Stimulated activated CD4-positive, alpha-beta T cell treated with anti-CD3 and anti-CD28 coated beads, Interleukin-15, amount 100 ng/mL, for 1 hour (primary cell): ENCODE measurements at places on chromosomes 1 and 21.

- no peak for DNase-seq
Measured at GRCh38 chr1:243343970-243344937, 88.4 kb downstream of the SDCCAG8 start.

- DNase-seq = no peak
Measured at GRCh38 chr1:200257235-200257634, 152.6 kb downstream of the ZNF281 start.

DNA sequence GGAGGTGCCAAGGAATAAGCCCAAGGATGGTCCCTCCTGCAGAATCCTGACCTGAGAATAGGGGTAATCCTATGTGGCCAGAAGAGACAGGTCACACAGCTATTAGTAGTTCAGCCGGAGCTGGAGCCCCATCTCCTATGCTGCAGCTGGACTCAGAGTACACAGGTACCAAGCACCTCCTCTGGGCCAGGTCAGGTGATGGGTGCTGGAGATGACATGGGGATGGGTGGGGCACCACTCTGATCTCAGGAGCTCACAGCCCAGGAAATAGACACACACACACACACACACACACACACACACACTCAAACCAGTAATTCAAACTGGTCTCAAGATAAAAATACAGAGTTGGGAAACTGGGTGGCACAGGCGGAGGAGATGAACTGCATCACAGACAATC lies 54.2 kb upstream of the SSBP3 start:
- no peak for DNase-seq

- no peak for DNase-seq
Measured at GRCh38 chr21:26522704-26523103, 50.4 kb downstream of the CYYR1 start.

DNA sequence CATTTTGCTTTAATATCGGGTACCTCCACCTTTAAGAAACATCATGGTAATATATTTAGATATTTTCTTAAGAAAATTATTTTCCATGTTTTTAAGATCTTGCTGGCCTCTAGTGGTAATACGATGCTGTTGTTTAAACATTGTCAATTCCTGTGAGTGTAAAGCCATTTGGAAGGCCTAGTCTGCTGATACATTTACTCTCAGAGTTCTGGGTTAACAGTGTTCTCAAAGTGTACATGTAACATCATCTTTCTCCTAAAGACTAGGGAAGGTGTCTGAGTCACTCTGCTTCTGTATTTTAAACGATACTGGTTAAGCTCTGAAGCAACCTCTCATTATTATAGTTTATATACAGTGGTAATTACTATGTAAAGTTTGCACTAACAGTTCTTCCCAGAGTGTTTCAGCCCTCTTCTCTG lies 189.1 kb downstream of the RASAL2 start:
- DNase-seq = no peak

- no peak for DNase-seq
Measured at GRCh38 chr1:41963636-41964035, 44.9 kb upstream of the HIVEP3 start.

- no peak for DNase-seq
Measured at GRCh38 chr1:75672528-75673393, 51.7 kb upstream of the ACADM start.

GRCh38 chr1:27353166-27353565 lies 11.3 kb downstream of the SYTL1 start:
- no peak for DNase-seq

DNA sequence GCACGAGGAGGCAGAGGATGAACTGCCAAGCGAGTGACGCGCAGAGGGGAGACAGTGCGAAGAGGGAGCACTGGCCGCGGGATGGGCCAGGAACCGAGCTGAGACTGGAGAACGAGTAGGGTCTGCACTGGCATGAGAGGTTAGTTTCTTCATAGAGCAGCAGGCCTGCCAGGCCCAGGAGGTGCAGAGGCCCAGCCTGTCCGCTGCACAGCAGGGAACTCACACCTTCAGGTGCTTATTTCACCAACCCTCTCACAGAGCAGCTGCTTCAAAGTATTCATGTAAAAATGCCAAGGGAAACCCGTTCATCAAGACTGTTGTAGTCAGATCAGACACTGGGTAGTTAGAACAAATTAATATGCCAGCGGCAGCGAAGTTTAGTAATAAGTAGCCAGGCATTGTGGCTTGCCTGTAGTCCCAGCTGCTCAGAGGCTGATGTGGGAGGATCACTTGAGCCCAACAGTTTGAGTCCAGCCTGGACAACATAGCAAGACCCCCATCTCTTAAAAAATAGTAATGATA lies 144.5 kb downstream of the SLC45A1 start:
- no peak for DNase-seq

DNA sequence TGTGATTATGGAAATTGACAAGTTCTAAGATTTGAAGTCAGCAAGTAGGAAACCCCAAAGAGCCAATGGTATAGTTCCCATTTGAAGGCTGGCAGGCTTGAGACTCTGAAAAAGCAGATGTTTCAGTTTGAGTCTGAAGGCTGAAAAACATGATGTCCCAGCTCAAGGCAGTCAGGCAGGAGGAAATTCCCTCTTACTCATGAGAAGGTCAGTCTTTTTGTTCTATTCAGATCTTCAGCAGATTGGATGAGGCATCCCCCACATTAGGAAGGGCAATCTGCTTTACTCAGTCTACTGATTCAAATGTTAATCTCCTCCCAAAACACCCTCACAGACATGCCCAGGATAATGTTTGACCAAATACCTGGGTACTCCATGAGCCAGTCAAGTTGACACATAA lies 372.5 kb upstream of the ST6GALNAC5 start:
- DNase-seq = no peak

- DNase-seq = no peak
Measured at GRCh38 chr1:233587958-233588799, 25.7 kb upstream of the KCNK1 start.

GRCh38 chr1:111648806-111649205 lies 29.2 kb downstream of the RAP1A start:
- no peak for DNase-seq

- no peak for DNase-seq
Measured at GRCh38 chr1:21670956-21671902, 2.1 kb upstream of the RAP1GAP start.

GRCh38 chr1:206687915-206688442 lies 3.3 kb downstream of the MAPKAPK2 start:
- no peak for DNase-seq

DNA sequence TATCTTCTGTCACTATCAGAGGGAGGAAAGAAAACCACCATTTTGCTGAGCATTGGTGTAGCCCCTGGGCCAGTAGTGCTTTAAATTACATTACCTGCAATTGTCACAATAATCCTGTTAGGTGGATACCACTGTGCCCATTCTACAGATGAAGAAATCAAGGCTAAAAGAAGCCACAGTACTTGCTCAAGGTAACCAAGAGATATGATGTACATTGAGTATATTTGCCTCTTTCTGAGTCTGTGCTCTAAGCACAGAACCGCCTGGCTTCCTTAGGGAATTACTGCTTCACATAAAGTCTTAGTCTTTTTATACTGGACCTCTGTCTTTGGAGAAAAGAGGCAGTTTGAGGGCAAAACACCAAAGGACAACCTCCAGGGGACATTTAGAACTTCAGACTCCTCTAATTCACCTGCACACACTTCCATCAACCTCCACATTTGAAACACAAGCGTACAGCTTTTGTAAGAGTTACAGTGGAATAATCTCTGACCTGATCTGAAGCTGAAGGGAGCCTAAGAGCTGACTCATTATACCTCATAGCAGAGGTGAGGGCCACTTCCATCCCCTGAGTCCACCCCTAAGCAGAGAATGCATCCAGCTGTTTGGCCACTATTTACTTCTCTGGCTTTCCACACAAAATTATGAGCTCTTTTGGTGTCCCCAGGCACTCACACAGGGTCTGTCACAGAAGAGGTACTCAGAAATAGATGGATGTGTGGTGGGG lies 61.8 kb downstream of the PLPP3 start:
- DNase-seq = no peak

- no peak for DNase-seq
Measured at GRCh38 chr1:212034516-212035122, 738 bp downstream of the INTS7 start.

GRCh38 chr1:173122958-173123852 lies 72.5 kb upstream of the TNFSF18 start:
- DNase-seq = no peak

GRCh38 chr1:184905601-184906322 lies 68.5 kb downstream of the NIBAN1 start:
- no peak for DNase-seq

DNA sequence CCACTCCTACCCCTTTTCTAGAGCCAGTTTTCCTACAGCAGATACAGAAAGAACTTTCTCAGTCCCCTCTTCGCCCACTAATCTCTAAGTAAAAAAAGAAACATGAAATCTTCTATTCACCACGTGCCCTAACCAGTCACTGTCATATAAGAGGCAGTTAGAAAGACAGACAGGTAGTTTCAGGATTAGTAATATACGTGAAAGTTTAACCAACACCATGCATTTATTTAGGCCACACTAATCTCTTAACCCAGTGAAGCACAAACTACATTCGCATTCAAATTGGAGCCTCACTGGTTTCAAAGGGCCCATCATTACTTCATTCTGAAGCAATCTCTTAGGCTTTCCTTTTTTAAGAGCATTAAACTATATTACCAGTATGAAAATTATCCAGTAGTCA lies 10.1 kb downstream of the GPATCH2 start:
- no peak for DNase-seq

DNA sequence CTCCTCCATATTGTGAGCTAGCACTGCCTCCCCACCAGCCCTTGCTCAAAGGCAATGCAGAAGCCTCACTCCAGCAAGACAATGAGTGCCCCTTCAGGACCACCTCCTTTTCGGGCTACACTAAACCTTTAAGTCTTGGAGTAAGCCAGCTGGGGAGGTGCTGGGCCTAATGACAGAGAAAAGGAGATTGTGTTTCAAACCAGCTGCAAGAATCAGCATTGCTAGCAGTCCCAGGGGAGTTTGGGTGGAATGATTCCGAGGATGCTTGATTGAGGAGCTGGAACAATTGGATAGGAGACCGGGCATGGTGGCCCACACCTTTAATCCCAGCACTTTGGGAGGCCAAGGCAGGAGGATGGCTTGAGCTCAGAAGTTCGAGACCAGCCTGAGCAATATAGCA lies 54.1 kb upstream of the GPR37L1 start:
- DNase-seq = no peak

GRCh38 chr1:167185062-167185461 lies 35.6 kb upstream of the POU2F1 start:
- DNase-seq = no peak

DNA sequence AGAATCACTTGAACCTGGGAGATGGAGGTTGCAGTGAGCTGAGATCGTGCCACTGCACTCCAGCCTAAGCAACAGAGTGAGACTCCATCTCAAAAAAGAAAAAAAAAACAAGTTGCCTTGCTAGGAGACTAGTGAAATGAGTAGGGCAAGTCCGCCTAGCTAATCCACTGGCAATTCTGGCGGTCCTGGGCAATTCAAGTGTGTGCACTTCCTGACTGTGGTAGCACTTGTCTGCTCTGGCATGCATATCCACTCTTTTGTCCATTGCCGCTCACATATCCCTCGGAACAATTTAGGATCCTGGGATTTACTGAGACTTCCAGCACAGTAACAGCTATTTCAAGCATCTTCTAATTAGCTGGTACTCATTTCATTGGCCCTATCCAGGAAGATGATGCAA lies 426.3 kb upstream of the ADGRL2 start:
- DNase-seq = no peak

DNA sequence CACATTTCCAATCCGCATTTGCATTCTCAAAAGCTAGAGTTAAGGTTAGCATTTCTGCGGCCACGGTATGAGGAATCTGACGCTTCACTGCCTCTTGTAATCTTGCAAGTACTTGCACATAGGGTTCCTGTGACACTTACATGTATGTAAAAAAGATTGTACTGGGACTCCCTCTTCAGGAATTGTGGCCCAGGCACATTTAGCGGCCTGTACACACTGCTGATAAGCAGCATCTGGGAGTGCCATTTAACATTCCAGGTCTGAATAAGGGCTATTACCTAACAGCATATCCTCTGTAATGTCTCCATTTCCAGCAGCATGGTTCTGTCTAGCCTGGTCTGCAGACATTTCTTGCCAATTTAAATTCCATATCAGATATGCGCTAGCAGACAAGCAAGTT lies 75.7 kb downstream of the AXDND1 start:
- no peak for DNase-seq

- DNase-seq = no peak
Measured at GRCh38 chr1:217063172-217063908, 340.1 kb upstream of the ESRRG start.

DNA sequence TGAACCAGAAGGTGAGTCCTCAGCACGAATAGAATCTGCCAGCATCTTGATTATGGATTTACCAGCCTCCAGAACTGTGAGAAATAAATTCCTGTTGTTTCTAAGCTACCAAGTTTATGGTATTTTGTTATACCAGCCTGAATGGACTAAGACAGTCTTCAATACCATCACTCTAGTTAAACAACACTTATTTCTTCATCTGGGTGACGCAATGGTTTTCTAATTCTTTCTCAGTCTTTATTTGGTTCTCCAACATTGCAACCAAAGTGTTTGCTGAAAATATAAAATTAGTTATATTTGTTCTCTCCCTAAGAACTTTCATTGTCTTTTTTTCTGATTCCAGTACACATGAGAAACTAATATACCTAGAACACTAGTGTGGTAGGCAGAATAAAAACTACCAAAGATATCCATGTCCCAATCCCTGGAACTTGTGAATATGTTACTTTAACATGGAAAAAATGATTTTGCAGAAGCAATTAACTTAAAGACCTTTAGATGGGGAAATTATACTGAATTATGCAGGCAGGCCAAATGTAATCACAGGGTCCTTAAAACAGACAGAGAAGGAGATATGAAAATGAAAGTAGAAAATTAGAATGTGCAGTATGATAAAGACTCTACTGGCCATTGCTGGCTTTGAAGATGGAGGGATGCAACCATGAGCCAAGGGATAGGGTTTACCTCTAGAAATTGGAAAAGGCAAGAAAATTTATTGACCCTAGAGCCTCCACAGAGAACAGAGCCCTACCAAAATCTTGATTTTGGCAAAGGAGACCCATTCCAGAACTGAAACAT lies 1115.1 kb downstream of the PLA2G4A start:
- no peak for DNase-seq

DNA sequence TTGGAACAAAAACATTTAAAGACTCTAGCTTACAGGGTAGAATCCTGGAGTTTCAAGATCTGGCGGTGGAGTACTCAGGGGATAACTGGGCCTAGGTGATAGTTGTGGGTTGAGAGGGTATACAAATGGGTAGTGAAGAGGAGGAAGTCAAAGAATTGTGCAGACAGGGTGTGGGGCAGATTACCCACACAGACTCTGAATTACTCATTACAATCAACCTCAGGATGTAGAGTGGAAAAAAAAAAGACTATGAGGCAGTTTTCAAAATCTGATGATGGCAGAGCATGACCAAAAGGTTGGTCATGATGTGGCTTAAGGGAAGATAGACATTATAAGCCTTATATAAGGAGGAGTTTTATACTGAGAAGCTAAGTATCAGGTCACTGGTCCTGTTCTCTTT lies 44.1 kb upstream of the GLIS1 start:
- DNase-seq = no peak

GRCh38 chr1:9596415-9597123 lies 7.9 kb downstream of the TMEM201 start:
- DNase-seq = no peak

- no peak for DNase-seq
Measured at GRCh38 chr1:97489834-97490233, 431.0 kb downstream of the DPYD start.
